ENCODE measurements at places on chromosomes 3 and 15.

- no peak for DNase-seq
Observed at GRCh38 chr3:24678421-24678865, 183.8 kb upstream of the THRB start.

- DNase-seq: no peak
Observed at GRCh38 chr15:94446441-94446840, 215.1 kb downstream of the MCTP2 start.

- no peak for DNase-seq
Observed at GRCh38 chr3:158460926-158461325, 110.1 kb upstream of the MLF1 start.

DNA sequence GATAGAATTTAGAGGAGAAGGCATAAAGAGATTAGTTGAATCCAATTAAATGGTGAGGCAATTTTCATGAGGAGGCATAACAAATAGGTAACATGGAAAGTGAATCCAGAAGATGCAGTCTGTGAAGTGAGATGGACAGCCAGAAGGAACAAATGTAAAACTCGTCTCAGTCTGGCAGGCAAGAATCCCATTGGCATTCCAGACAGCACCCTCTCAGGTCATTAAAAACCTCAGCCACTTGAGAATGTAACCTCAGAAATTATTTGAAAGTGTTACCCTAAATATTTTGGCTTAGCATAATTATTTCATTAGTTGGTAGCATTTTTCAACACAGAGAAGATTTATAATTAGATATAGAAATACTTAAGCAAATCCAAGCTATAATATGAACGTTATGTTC, 342.3 kb downstream of the LRRC3B start:
- no peak for DNase-seq

DNA sequence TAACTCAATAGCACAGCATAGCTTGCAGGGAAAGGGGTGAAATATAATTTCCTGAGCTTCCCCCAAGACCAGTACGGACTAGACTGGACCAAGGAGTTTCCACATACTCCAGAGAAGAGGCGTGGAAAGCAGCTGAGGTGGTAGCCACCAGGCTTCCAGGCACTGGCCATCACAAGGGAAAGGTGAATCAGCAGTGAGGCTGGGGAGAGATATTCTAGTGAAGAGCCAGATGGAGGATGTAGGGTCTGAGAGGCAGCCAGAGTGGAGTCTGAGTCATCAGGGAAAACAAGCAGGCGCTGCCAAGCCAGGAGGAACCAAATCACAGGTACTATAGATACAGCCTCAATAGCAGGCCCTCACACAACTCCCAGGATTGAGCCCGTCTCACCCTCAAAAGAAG, 9.6 kb upstream of the RASA2 start:
- DNase-seq: no peak

DNA sequence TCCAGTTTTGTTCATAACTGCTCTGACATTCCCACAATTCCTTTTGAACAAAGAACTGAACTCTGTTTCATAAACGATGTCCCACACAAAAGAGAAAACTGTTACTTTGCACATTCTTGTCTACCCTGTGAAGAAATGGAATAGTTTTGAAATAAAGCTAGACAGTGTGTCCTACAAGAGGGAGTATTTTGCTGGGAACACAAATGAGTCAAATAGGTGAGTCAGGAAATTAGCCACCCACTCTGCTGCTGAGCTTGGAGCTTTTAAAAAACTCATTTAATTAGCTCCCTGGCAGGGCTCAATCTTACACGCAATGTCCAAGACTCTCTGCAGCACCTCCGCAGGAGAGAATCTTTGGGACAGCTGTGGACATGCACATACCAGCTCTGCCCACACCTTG, 193.4 kb downstream of the SLC9A9 start:
- no peak for DNase-seq

DNA sequence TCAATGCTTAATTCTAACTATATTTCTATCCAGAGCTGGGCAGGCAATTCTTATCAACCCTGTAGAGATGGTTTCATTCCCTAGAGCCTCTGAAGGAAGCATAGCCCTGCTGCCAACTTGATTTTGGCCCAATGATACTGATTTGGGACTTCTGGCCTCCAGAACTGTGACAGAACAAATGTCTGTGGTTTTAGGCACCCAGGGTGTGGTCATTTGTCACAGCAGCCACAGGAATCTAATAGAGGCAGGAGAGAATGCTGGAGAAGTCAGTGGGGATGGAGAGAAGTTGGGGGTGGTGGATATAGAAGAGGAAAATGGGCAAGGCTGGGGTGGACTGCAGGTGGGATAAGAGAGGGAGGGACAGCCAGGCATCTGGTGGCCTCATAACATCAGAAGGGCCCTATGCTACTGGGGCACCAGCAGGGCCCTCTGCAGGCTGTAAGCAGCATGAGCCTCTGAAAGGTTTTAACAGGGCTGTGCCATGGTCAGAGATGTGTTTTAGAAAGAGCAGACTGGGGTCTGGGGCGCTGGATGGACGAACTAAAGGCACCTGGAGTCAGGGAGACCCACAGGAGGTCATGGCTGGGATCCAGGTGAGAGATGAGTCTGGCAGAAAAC, 19.8 kb downstream of the MRPS11 start:
- DNase-seq: no peak
